ENCODE measurements at places on chromosomes 16 and 17. TPM values are rescaled to one million over a fixed set of nuclear protein-coding genes. Genes with fewer than 3 reads are reported as not detected.

GRCh38 chr16:89711601-89712273 is 9.0 kb downstream of the VPS9D1 start:
- DNase-seq = peak; percentile 78

- DNase-seq = peak; percentile 6
These were observed 1494.7 kb upstream of the CDH8 start for GRCh38 chr16:63530974-63531373.

Gene FOXL1
- total RNA-seq = not detected

- DNase-seq = no peak
These were observed 24.9 kb downstream of the HASPIN start for GRCh38 chr17:3748576-3748975.

Data from stomach (tissue), 19 donors.